Heart left ventricle (tissue), 16 donors: ENCODE measurements at places on chromosomes 2 and 18. TPM values are rescaled to one million over a fixed set of nuclear protein-coding genes. Genes with fewer than 3 reads are reported as not detected.

The GALNT13 gene
- total RNA-seq = 0.22 TPM

The LYPD6 gene
- 0.31 TPM for total RNA-seq

The KLHL30 gene
- 21.5 TPM for total RNA-seq

The DCC gene
- not detected for total RNA-seq

The SERPINB3 gene
- total RNA-seq = not detected

The LOXL3 gene
- 3.1 TPM for total RNA-seq

The CYS1 gene
- total RNA-seq = 1.3 TPM

The GKN1 gene
- not detected for total RNA-seq

The UXS1 gene
- total RNA-seq = 20.7 TPM

The BCL11A gene
- 31.3 TPM for total RNA-seq

The SERPINB13 gene
- not detected for total RNA-seq

The ROCK2 gene
- 40.4 TPM for total RNA-seq

The CAPN14 gene
- total RNA-seq = 0.08 TPM

The AQP12B gene
- not detected for total RNA-seq

The LOXHD1 gene
- total RNA-seq = 0.21 TPM

The KIF5C gene
- 0.50 TPM for total RNA-seq

The C2orf72 gene
- 0.20 TPM for total RNA-seq

The IL36RN gene
- total RNA-seq = not detected

The CD207 gene
- total RNA-seq = 0.32 TPM

The ZNF236 gene
- total RNA-seq = 13.5 TPM

The UGT1A6 gene
- total RNA-seq = not detected

The ASB18 gene
- total RNA-seq = 19.3 TPM

The IL1RL2 gene
- 0.30 TPM for total RNA-seq

The CRYGC gene
- total RNA-seq = not detected

The TRIM54 gene
- 329 TPM for total RNA-seq

The ABHD1 gene
- 2.4 TPM for total RNA-seq

The SERPINB4 gene
- not detected for total RNA-seq

The MBD5 gene
- total RNA-seq = 12.3 TPM

The EFR3B gene
- total RNA-seq = 7.7 TPM

The PRR30 gene
- not detected for total RNA-seq

The ALLC gene
- total RNA-seq = not detected

The BOLL gene
- total RNA-seq = not detected

The EFEMP1 gene
- 188 TPM for total RNA-seq

The CYP27C1 gene
- not detected for total RNA-seq

The TFPI gene
- 28.0 TPM for total RNA-seq

The RESP18 gene
- total RNA-seq = not detected

The DSG4 gene
- total RNA-seq = not detected

The HMSD gene
- 0.33 TPM for total RNA-seq

The TDRD15 gene
- not detected for total RNA-seq

The ARHGAP28 gene
- 1.8 TPM for total RNA-seq

The TRIM43 gene
- total RNA-seq = not detected

The ACKR3 gene
- total RNA-seq = 52.0 TPM

The FAM110C gene
- 1.7 TPM for total RNA-seq

The SPC25 gene
- total RNA-seq = 0.40 TPM

The CGREF1 gene
- total RNA-seq = 2.2 TPM

The ASXL3 gene
- 3.5 TPM for total RNA-seq

The ACP1 gene
- total RNA-seq = 83.7 TPM

The ASB1 gene
- total RNA-seq = 52.0 TPM

The PDE1A gene
- total RNA-seq = 7.6 TPM

The VAMP5 gene
- 65.9 TPM for total RNA-seq

The ZNF514 gene
- 16.8 TPM for total RNA-seq
